Activated CD8-positive, alpha-beta memory T cell treated with anti-CD3 and anti-CD28 coated beads for 1 hour (primary cell): ENCODE measurements at places on chromosomes 3 and 15.

DNA sequence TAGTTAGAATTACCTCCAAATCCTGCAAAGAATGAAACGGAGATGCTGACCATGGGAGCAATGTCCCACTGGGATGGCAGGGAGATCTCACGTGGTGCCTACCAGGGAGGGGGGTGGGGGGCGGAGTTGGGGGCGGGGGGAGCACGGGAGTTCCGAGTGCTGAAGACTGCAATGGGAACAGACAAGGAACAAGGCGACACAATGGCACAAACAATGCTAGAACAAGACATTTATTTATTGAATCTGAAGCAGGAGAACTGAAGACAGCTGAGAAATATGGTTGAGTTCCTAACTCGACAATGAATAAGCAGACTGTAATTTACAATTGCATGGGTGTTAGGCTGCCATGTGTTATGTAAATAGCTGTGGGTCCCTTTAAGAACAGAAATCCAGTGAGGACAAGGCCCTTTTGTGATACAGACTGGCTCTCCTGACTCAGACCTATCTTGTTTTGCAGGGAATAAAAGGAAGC is 91.2 kb downstream of the AQP9 start:
- DNase-seq, result no peak

GRCh38 chr3:193148688-193149473 is 92.1 kb upstream of the PLAAT1 start:
- DNase-seq, result no peak

DNA sequence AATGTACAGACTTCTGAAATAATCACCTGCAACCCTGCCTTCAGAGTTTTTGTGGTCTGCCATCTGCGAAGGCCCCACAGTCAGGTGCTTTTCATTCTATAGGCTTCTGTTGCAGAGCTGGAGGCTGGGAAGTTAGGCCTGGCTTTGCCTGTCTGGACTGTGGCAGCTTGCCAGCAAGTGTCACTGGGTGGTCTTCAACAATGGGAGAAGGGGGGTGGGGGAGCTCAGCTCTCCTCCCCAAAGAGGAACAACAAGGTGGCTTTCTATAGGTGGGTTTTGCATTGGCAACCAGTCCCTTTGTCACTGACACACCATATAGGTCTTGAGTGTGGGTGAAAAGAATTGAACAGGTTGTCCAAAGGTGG is 7.3 kb downstream of the BOC start:
- no peak for DNase-seq

DNA sequence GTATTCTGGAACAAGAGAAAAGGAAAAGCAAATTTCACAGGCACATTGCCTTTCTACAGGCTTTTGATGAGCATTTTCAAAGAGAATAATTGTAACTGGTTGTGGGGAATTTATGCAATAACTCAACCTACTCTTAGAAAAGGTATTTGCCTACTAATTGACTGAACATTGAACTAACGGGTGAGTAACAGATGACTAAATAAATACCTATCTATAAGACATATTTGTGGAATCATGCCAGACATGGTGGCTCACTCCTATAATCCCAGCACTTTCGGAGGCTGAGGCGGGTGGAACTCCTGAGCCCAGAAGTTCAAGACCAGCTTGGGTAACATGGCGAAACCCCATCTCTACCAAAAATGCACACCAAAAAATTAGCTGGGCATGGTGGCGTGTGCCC is 367.7 kb downstream of the CGGBP1 start:
- DNase-seq, result no peak

DNA sequence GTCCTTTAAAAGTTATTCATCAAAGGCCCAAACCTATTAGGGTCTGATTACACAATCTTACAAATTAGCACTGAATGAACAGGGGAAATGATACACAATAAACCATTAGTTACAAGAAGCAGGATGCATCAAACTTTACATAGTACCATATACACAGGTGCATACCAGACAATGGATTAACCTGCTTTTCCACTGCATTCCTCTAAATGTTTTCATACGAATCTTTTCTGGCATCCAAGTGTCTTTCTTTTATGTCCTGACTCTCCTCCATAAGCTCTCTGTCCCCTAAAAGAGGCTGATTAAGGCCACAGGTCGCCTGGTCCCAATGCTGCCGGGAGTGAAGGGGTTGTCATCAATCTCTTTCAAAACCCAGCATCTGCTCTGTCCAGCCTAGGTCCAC is 11.4 kb downstream of the FBN1 start:
- DNase-seq, result no peak

DNA sequence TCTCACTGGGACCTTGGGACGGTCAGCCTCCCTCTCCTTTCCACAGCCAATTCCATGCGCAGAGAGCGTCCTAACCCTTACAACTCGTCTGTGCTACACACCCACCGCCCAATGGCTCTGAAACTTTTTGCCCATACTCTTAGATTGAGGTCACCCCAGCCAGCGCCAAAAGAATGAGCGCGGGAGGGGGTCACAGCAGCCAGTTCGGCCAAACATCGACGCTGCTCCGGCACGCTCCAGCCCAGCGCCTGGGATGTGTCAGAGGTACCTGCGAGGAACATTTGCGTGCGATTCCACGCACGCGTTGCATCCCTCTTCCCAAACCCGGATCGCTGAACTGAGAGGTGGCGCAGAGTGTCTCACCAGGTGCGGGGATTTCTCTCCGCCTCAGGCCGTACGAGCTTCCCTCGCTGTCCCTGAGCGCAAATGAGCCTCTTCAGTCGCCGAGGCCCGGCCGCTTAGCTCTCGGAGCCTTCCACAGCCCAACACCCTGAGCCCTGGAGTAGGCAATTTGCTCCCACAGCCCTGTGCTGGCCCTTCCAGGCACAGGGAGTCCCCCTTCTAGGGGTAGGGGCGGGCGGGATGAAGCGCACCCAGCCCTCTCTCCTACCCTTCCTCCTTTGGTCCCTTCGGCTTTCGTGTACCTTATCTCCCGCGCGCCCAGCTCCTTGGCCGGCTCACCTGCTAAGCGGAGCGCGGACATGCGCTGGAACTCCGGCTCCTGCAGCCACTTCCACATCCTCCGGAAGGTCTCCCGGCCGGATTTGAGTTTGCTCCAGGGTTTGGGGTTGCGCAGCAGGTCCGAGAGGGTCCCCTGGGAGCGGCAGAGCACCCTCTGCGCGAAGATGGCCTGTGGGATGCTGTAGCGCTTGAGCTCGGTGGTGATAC is 1.8 kb downstream of the ONECUT1 start:
- DNase-seq, result no peak

DNA sequence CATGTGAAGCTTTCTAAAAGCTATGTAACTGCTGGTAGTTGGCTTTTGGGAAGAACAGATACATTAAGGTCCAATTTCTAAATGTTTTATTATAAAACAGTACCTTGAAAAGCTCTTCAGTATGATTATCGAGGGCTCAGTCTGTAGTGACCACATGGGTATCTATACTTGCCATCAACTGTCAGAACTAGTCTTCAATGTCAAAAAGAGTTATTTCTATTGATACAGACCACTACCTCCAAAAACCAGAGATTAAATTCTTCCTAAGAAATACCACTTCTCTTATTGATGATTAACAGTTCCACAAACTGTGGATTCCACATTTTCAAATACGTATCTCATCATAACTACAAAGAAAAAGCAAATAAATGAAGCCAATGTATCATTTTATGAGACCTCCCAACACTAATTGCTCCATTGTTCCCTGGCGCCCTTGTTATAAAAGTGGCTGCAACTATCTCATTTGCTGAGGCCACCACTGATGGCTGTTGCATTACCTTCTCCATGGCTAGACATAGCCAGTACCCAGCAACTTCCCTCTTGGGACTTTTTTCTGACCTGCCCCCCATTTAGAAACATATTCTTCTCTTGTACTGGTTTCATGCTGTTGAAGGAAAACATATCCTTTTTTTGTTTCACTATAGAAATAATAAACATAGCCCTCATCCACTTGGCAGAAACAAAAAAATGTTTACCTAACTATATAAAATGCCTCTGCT is 33.9 kb upstream of the MBNL1 start:
- DNase-seq, result no peak
